Fibroblast of lung (primary cell): ENCODE measurements at places on chromosomes 12 and 14. TPM values are rescaled to one million over a fixed set of nuclear protein-coding genes. Genes with fewer than 3 reads are reported as not detected.

The BDKRB1 gene
- polyA plus RNA-seq, result 5.4 and 32.9 TPM in 2 replicates

The POTEM gene
- polyA plus RNA-seq, result not detected in 2 replicates

DNA sequence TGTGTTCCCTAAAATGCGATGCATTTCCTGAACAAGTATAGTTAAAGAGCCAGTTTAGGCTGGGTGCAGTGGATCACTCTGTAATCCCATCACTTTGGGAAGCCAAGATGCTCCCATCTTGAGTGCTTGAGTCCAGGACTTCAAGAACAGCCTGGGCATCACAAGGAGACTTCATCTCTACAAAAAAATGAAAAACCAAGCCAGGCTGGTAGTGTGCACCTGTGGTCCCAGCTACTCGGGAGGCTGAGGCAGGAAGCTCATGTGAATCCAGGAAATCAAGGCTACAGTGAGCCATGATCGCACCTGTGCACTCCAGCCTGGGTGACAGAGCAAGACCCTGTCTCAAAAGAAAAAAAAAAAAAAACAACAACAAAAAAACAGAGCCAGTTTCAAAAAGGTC is 26.3 kb downstream of the HECTD1 start:
- H3K4me3 ChIP-seq, result no peak overlapping the region
- H3K36me3 ChIP-seq, result no peaks in the 10 kb centered on the region
- no peaks in the 10 kb centered on the region for H3K4me1 ChIP-seq

GRCh38 chr12:115761784-115762183 is 515.7 kb downstream of the MED13L start:
- H3K27me3 ChIP-seq, result no peaks in the 10 kb centered on the region
- H3K4me3 ChIP-seq, result no peak overlapping the region
- H3K27ac ChIP-seq, result no peak overlapping the region
- H3K4me1 ChIP-seq, result no peaks in the 10 kb centered on the region
- H3K36me3 ChIP-seq, result no peaks in the 10 kb centered on the region

GRCh38 chr12:42299392-42300308 is 26.2 kb downstream of the ZCRB1 start:
- H3K36me3 ChIP-seq, result no peaks in the 10 kb centered on the region
- no peaks in the 10 kb centered on the region for H3K4me1 ChIP-seq
- no peaks in the 10 kb centered on the region for H3K27me3 ChIP-seq
- no peak overlapping the region for H3K27ac ChIP-seq
- no peak overlapping the region for H3K4me3 ChIP-seq
